ENCODE measurements at places on chromosomes 7 and 10.

DNA sequence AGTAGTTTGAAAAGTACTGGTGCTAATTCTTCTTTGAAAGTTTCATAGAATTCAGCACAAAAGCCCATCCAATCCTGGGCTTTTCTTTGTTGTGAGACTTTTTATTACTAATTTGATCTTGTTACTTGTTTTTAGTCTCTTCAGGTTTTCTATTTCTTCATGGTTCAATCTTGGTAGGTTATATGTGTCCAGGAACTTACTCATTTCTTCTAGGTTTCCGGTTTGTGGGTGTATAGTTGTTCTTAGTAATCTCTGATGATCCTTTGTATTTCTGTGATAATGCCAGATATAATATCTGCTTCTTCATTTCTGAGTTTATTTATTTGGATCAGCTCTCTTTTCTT is 147.5 kb downstream of the RTKN2 start:
- no peak for DNase-seq

DNA sequence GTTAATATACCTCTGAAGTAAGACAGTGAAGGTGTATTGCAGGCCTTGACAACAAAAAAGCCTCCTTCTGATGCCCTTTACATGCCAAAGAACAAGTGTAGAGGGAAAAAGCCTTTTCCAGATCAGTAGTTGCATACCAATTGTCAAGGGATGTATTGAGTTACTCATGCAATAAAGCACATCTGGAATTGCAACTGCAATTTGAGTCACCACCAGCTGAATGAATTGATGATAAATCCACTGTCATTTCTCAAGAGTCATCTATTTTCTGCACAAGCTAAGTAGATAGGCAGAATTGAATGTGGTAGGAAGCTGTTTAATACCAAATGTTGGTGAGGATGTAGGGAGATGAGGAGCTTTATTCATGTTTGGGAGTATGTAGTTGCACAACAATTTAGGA is 325.9 kb upstream of the SMIM30 start:
- no peak for DNase-seq

DNA sequence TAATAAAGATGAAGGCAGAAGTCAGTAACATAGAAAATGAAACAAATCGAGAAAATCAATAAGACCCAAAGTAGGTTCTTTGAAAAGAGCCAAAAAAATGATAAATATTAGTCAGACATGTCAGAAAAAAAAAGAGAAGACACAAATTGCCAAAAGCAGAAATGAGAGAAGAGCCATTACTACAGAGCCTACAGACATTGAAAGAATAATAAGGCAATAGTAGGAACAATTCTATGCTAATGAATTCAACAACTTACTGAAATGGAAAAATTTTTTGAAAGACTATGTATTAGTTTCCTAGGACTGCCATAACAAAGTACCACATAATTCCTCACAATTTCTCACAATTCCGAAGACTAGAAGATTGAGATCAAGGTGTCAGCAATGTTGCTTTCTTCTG is 35.5 kb downstream of the OGDHL start:
- no peak for DNase-seq

- DNase-seq, result no peak
These were observed 137.8 kb downstream of the SH3PXD2A start for GRCh38 chr10:103717341-103718246.

DNA sequence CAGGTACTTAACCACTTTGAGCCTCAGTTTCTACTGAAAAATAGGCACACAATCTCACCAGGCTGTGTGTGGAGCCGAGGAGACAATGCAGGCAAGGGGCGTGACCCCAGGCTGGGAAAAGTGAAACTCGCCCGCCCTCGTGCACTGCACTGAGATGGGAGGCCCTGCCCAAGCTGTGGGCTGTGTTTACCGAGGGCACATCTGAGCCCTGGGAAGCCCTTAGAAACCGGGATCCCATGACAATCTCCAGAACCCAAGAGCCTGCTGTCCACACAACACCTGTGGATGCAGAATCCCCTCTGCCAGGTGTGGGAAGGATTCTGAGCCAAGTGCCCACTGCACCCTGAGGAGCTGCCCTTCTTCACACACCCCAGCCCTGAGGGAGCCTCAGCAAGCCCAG is 198.3 kb downstream of the GRID1 start:
- no peak for DNase-seq

GRCh38 chr7:98105942-98106544 is 619 bp upstream of the LMTK2 start:
- DNase-seq, result no peak

DNA sequence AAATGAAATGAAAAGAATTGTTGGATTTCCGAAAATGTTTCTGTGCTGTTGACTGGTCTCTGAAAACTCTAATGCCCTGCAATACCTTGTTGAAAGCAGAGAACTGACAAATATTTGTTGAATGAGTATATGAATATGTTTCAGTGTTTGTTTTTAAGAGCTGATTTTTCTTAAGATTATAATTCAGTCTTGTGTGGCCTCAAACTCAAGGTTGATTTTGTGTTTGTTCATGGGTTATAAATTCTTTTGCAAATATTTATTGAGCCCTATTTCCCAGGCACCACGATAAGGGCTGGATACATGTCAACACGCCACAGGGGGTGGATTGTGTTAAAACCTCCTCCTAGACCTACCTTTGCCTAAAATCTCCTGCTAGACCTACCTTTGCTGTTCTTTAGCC is 203.9 kb upstream of the PLPP4 start:
- DNase-seq, result no peak

Measured in hematopoietic multipotent progenitor cell treated with erythropoietin and hydrocortisone succinate and interleukin-3 and kit ligand, for 15 days (in vitro differentiated cells).